Left hindlimb (tissue), 1 donor: ENCODE measurements at places on chromosomes 1 and 21.

GRCh38 chr1:243657793-243658192 is 192.2 kb downstream of the AKT3 start:
- DNase-seq, result no peak

DNA sequence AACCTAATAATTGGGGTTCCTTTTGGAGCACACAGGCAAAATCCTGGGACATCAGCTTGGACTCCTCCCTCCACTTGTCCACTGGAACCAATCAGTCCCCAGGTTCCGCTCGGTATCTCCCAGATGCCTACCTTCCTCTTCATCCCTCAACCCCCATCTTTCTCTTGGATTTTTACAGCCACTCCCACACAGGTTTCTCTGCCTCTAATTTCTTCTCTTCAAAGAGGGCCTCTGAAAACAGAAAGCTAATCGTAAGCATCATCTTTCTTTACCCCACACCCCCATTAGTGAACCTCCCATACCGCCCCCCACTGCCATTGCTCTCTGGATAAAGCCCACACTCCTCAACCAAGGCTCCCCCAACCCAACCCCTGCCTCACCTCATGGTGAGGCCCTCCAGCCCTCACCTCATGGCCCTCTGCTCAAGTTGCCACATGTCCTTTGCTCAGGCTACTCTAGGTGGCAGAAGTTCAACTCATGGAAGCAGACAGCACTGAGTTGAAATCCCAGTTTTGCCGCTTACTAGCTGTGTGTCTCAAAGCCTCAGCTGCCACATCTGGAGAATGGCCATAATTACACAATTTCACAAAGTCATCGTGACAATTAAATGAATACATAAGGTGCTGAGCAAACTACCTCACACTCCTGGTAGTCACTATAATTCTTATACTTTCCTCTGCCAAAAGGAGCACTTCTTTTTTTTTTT is 18.1 kb upstream of the WASF2 start:
- no peak for DNase-seq

DNA sequence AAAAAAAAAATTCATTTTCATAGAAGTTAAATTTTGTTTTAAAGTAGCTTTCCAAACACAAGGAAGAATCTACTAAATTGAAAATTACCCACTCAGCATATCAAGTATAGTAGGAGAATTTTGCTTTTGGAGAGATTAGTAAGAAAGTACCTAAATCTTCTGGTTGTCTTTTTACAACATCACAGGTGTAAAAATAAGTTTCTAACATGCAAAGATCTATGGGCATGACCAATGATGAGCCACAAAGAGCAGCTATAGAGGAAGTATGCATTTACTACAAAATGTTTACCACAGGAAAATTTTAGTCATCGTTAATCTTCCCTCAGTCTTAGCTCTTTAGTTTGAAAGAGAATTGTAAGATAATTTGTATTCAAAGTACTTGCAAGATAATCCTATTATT is 28.1 kb downstream of the ANGPTL3 start:
- no peak for DNase-seq

DNA sequence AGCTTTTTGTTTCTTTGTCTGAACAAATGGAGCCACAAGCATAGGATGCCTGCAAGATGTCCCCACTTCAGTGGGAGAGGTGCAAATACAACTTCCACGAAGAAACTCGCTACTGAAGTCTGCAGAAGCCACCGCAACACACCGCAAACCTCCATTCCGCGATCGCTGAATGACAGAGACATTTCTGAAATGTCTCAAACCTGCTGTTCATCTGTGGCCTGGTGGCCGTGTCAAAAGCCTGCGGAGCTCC is 1.0 kb downstream of the TP53BP2 start:
- DNase-seq, result peak; percentile 33

DNA sequence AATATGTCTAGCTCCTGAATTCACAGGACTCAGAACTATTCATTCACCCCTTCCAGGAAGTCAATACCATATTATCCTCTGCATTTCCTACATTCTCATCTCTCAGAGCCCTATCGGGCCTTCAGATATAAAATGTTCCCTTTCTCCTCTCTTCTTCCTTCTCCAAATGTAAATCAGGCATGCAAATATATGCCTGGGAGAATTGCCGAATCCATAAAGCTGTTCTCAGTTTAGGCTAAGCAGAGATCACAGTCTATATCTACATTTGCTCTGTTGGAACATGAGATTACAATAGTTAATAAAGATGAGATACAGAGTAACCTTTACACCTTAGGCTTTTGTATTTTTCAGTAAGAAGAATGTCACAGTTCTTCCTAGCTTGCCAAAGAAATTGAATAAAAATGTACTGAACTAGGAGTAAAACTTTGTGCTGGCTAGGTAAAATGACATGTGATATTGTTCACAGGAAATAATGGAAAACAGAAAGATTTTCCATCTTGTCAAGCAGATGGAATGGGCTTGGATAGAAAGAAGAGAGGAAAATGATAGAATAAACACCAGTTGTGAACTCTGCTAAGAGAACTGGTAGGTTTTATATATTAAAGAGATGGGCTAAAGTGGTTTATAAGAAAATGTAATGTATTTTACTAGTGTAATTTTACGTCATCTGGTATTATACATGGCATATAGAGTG is 161.5 kb downstream of the NRIP1 start:
- no peak for DNase-seq

DNA sequence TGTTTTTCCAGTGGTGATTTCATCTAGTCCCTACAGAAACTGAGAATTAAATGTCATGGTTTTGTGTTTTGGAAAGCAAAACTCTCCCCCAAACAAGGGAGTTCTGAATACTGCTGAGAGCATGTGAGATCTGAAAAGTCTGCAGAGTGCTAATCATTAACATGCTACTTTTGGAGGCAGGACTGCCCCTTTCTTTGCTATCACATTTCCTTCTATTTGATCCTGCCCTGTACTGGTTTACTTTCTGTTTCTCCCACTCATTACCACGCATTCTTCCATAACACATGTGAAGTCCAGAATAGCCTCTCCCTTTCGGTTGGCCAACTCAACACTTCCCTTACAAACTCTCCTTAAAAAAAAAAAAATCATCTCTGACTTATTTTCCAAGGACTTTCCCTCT is 63.6 kb downstream of the GADD45A start:
- no peak for DNase-seq

DNA sequence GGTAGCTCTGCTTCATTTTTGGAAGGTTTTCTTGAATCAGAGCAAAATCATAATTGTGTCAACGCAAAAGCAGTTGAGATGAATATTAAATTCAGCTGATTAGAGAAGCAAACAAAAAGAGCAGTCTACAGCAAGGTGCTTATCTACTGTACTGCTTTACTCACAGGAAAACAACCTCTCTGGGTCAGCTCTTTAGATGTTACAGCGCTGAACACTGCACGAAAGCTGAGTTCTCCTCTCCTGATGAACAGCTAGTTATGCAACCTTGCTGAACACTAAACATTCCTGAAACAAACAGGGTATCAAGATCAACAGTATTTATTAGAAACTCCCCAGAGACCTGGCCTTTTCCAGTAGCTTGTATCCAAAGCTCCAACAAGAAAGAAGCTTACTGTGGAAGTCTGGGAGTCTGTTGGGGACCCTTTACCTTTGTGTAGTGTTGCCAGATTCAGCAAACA is 41.3 kb downstream of the TBCE start:
- DNase-seq, result no peak

- DNase-seq, result no peak
These were observed 8.8 kb downstream of the SDC3 start for GRCh38 chr1:30899577-30900389.

DNA sequence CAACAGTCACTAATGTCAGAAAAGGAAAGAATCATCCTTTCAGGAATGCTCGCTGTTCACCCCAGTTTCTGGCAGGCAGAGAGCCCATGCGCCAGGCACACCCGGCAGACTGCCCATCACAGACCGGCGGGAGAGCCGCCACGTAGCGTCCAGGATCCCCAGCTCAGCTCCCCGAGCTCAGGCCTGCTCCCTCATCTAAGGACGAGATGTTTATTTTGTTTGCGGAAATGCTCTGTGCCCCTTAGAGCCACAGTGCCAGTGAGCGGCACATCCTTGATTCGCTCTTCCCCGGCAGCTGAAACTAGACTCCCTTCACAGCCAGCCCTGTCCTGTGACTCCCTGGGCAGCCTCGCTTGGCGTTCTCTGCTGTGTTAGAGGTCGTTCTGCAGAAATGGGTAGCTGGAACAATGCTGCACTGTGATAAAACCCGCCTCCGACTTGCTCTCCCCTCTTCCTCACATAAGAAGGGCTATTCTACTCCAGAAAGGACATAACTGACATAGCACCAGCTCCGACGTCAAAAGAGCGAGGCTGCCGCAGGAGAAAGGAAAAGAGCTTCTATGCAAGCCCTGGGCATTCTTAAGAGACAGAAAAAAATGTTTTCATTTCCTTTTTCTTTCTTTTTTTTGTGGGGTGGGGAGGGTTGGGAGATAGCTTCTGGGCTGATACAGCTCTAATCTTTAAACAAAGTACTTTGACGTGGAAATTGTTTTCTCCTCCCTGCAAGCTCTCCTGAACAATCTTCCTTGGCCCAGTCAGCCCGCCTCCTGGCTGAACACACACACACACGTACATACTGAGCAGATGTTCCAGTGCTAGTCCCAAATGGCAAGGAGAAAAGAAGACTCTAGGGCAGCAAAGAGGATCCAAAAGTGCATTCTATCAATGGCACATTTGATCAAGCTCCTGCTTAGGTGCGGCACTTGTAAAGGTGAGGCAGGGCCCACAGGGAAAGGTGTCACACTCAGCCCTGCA is 37.2 kb downstream of the MRAP start:
- DNase-seq, result no peak

DNA sequence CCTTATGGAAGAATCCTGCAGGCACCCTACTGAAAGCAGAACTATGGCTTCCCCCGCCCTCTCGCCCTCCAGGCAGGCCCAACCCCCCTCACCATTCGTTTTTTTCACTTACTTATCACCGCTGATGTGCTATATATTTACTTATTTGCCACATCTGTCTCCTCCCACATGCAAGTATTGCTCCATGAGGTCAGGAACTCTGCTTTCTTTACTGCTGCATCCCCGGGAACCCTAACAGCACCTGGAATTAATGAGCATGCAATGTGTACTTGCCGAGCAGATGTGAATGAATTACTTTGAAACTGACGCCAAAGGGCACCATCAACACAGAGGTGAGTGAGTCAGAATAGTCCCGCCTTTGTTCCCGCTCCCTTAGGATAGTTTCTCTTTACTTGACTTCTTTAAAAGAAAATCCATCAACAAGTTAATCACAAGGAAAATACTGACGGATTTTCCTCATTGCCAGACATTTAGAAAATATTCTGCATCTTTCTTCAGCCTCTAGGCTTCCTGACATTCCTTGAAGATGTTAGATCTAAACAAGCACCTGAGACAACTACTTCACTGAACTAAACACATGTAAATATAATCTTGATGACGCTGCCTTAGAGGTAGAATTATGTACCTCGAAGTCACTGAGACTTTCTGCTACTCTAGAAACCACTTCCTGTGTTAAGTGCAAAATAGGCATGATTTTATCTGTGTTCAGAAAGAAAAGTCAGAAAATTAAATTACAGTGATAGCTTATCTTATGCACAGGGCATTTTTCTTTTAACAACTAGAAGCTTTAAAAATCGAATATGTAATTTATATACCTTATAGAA is 17.5 kb upstream of the RAB4A start:
- DNase-seq, result no peak

GRCh38 chr1:16420424-16421118 is 16.7 kb downstream of the SPATA21 start:
- no peak for DNase-seq

- no peak for DNase-seq
These were observed 16.0 kb upstream of the SLC2A5 start for GRCh38 chr1:9085306-9085940.

DNA sequence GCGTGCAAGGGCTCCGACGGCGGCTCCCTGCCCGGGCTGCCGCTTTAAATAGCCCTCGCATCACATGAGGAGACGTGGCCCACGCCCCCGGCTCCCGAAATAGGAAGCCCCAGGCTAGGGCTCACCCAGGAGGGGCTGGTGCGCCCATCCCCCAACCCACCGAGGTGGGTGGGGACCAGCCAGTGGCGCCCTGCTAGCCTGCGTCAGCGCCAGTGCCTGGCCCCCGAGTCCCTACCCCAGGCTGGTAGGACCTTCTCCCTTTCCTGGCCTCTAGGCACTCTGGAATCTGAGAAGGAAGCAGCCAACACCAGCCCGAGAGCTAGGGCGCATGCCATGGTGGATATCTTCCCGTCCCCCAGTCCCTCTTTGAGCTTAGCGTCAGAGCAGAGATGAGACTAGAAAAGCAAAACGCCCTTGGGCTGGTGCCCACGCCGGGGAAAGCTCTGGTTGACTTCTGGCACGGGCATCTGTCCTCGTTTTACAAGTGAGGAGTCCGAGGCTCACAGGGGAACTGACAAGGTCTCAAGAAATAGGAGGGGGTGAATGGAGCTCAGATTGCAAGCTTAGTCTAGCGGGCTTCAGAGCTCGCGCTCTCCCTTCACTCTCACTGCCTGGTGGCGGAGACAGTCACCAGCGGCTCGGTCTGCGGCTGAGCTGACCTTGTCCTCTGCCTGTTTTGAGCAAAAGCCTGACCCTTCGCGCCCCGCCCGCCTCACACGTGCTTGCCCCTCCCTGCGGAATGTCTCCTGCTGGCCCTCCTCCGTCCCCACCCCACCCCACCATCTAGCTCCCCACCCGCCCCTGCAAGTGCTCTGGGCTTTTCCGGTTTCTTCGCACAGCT is at the start of gene FABP3:
Gene FABP3 (minus strand): TSS at position 21 of the 841 bp plus-strand sequence. CDS start 62 bp downstream, outside the sequence.
- DNase-seq, result peak; percentile 88

DNA sequence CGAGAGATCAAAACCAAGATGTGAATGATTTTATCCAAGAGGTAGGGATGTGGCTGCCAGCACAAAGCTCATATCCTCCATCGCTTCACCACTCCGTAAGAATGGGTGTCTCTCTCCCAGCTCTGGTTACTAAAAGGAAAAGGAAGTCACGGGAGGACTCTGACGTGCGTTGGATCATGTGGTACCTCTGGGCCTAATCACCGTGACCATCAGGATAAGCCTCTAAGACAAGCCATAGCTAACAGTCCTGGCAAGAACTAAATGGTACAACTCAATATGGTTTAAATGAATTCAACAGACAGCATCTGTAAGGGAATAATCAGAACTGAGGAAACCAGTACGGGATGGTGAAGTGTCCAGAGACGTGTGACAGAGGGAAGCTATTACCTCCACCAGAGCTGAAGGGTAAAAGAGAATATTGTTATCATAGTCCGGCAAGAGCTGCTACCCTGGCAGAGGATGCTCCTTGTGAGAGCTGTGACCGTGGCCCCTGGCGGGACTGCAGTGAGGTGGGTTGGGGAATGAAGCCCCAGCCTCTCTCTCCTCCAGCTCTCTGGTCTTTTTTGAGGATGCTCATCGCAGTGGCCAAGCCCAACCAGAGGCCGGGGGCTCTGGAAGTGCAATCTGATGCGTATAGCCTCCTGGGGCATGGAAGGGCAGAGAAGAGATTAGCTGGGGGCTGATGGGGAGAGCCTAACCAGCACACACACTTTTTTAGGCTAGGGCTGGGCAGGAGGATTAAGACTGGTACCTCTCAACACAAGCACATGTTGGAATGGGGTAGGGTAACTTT is 54.2 kb downstream of the KIAA1614 start:
- no peak for DNase-seq
